ENCODE measurements at places on chromosomes 6 and 20.
A peak's percentile ranks its signal among the peaks of the same experiment; 100 is the strongest.

- H3K27ac ChIP-seq: peak overlapping the region; percentile 68
- peaks cover 29% of the 10 kb centered on the region for H3K36me3 ChIP-seq
- DNase-seq: no peak
These were observed 764 bp downstream of the DNTTIP1 start for GRCh38 chr20:45792317-45793118.

DNA sequence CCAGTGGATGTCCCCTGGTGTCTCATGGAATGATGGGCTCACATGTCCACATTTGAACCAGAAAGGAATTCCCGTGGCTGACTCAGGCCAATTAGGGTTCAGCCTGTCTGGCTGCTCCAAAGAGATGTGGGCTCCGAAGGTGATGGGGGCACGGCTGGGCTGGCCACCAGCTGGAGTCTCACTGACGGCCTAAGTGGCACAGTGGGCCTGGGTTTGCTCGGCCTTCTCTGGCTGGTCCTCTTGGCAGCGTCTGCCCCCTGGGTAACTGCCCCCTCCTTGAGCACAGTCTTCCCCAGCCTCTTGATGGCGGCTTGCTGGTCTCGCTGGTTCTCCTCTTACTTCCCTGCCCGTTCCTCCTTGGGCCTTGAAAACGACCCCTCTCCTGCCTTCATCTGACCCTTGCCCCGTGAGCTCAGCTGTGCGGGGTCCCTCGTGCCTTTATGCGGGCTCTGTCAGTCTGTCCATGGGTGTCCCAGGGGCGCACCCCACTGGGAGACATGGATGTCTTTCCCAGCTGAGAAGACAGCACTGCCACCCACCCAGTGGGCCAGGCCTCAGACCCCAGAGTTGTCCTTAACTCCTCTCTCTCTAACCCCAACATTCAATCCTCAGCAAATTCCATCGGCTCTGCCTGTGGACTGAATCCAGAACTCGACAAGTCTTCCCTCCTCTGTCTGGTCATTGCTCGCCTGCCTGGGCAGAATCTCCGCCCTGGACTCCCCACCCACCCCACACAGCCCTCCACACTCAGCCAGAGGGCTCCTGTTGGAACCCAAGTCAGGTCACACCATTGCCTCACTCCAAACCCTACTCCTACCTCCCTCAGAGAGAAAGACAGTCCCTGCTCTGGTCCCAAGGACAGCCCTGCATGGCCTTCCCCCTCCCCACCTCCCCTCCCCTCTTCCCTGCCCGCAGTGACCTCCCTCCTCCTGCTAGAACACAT is 78.7 kb downstream of the CEBPB start:
- H3K27me3 ChIP-seq: peaks cover 2% of the 10 kb centered on the region
- no peaks in the 10 kb centered on the region for H3K36me3 ChIP-seq
- peaks cover 100% of the 10 kb centered on the region for H3K4me1 ChIP-seq
- H3K4me3 ChIP-seq: peak overlapping the region; percentile 52

- no peak overlapping the region for H3K27ac ChIP-seq
- no peaks in the 10 kb centered on the region for H3K27me3 ChIP-seq
- peak; percentile 41 for DNase-seq
- H3K36me3 ChIP-seq: no peaks in the 10 kb centered on the region
- no peaks in the 10 kb centered on the region for H3K4me1 ChIP-seq
These were observed 68.4 kb downstream of the RSPO3 start for GRCh38 chr6:127186889-127187288.

GRCh38 chr6:23498013-23498412 is 628.0 kb upstream of the NRSN1 start:
- H3K27me3 ChIP-seq: no peaks in the 10 kb centered on the region
- H3K4me1 ChIP-seq: no peaks in the 10 kb centered on the region
- DNase-seq: no peak
- H3K27ac ChIP-seq: no peak overlapping the region
- no peaks in the 10 kb centered on the region for H3K36me3 ChIP-seq

DNA sequence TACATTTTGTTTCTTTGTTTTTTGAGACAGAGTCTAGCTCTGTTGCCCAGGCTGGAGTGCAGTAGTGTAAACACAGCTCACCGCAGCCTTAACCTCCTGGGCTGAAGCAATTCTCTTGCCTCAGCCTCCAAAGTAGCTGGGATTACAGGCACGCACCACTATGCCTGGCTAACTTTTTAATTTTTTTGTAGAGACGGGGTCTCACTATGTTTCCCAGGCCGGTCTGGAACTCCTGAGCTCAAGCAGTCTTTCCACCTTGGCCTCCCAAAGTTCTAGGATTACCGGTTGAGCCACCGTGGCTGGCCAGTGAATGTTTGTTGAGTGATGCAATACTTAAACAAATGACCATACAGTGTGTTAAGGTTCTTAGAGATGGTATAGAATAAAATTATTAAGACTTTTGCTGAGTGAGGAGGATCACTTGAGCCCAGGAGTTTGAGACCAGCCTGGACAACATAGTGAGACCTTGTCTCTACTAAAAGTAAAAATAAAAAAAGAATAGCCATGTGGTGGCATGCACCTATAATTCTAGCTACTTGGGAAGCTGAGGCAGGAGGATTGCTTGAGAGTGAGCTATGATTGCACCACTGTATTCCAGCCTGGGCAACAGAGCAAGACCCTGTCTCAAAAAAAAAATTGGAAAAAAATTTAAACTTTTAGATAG is 13.4 kb downstream of the CEP250 start:
- H3K36me3 ChIP-seq: peaks cover 77% of the 10 kb centered on the region
- peak overlapping the region; percentile 80 for H3K27ac ChIP-seq
- peak; percentile 87 for DNase-seq
- no peak overlapping the region for H3K4me3 ChIP-seq
- H3K27me3 ChIP-seq: no peaks in the 10 kb centered on the region
- peaks cover 60% of the 10 kb centered on the region for H3K4me1 ChIP-seq

GRCh38 chr20:62479156-62479555 is 3.4 kb upstream of the GATA5 start:
- H3K4me1 ChIP-seq: no peaks in the 10 kb centered on the region
- H3K27ac ChIP-seq: no peak overlapping the region
- no peak overlapping the region for H3K4me3 ChIP-seq
- no peak for DNase-seq
